ENCODE measurements at places on chromosomes 3 and 15.

DNA sequence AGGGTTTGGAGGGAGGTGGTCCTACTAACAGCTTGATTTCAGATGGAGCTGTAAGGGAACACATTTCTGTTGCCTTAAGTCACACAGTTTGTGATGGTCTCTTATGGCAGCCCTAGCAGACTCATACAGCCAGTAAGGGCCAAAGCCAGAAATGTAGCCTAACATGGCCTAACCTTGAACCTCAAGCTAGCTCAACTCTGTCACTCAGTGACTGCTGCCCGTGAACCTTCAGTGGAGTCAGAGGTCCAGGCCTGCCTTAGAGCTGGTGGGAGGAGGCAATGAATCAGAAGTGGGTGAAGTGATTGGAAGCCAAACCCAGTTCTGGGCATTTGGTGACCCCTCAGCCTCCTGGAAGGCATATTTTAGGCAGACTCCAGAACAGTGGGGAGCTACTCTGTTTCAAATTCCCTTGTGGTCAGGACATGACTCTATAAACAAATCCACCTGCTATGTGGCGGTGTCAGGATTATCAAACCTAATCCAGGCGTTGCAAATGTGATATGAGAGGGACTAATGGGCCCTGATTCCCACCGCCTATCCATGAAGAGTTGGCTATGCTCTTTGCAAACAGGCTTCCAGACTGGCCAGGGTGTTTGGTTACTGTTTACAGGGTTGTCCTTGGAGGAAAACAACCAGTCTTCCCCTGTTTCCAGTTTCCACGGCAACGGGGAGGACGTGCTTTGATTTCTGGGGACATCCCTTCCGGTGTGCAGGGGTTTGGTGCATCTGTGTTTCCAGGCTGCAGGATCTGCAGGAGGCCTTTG lies 105.9 kb upstream of the AGBL1 start:
- no peak for DNase-seq

GRCh38 chr15:74225928-74226327 lies 10.2 kb upstream of the CCDC33 start:
- DNase-seq = no peak

DNA sequence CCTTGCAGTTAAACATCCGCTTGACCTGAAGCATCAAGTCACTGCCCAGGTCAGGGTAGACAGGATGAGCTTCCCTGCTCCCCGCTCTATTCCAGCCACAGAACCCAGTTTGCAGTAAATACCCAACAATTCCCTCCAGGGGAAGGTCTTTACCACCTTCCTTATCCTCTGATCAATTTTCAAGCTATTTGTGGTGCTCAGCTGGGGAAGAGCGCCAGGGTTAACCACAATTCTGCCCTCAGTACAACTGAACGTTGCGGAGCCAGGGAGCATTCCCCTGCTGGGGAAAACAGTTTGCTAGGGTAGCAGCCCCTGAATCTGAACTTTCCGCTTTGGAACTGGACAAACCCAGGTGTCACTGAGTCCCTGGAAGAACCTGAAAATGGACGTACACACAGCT lies 28.5 kb downstream of the RBPMS2 start:
- no peak for DNase-seq

DNA sequence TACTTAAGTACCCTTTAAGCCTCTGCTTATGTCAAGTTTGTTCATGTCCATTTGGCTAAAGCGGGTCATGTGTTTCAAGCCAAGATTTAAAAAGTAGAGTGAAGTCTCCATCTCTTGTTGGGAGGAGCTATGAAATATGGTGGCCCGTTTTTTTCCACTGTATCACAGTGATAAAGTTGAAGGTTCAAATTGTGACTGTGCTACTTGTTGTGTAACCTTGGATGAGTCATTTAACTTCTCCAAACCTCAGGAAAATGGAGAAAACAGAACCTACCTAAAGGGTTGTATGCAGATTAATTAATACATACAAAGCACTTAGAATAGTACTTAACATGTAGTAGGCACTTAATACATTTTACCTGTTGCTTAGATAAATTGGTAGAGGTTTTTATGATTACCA lies 43.4 kb downstream of the SNAPC5 start:
- no peak for DNase-seq

GRCh38 chr3:184337399-184337714 lies at the start of gene FAM131A:
Gene FAM131A, plus strand, starts transcription at chr3:184337600. Its CDS starts 31 bp downstream, at chr3:184337631.
- DNase-seq = no peak

DNA sequence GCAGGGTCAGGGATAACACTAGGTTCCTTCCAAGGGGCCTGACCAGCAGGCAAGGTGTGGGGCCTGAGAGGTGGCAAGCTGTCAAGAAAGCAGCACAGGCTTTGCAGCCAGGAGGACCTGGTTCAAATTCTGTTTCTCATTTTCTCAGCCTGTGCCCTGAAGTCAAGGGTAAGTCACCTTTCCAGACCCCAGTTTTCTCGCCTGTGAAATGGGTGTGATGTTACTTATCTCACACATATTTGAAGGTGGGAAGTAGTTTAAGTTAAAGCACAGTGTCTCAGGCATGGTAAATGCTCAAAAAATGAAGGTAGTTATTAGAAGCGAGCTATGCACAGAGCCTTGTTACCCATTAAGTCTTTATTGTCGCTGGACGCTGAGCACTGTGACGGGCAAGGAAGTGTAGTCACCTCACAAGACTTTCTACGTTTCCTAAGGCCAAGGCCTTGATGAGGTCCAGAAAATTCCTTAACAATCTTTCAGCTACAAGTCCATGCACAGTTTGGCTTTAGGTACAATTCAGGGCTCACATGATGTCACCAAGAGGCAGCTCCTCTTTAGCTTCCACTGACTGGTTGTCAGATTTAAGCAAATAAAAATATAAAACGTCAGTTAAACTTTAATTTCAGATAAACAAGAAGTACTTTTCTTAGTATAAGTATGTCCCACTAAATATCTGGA lies 522.6 kb upstream of the PROK2 start:
- DNase-seq = no peak

- no peak for DNase-seq
Observed at GRCh38 chr15:70219256-70219895, 121.7 kb upstream of the TLE3 start.

DNA sequence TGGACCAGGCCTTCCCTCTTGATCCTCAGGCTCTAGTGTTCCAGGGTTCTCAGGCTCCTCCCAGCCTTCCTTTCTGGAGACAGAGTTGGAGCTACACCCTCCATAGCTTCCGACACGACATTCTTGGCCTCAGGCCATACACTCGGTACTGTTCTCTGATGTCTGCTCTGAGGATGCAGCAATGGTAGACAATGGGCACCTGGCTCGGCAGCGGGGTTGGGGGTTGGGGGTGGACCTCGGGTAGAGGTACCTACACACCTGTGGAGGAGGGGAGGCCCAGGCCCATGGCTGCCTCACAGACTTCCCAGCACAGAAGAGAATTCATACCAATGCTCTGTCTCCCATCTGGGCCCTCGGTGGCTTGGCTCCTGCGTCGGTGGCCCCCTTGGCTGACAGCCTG lies 21.4 kb downstream of the CCDC13 start:
- no peak for DNase-seq

DNA sequence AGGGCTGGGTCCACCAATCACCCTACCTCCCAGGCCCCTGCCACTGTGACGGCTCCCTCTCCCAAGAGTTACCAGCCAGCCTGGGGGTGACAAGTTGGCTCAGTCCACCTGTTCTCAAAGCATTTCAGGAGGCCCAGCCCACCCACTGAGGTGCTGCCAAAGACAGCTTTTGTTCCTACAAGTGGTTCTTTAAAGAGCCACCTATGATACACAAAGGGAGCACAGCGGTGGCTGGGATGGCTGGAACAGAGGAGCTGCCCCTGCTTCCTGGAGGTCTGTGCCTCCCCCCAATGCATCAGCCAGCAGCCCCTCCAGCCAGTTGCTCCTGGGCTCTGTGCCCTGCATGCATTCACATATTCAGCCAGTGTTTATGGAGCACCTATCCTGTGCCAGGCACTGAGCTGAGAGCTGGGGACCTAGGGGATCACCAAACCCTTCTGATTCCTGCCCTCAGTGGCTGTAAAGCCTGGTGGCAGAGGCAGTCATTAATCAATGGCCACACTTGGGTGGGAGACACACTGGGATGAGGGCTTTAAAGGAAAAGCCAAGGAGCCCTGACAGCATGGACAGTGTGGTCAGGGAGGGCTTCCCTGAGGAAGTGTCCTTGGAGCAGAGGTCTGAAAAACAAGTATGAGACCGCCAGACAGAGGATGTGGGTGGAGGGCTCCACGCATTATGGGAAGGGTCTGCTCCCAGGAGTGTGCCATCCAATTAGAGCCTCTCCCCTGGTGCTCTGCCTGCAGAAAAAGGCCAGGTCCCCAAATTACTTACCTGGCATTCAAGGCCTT lies 107.1 kb upstream of the LINGO1 start:
- no peak for DNase-seq

DNA sequence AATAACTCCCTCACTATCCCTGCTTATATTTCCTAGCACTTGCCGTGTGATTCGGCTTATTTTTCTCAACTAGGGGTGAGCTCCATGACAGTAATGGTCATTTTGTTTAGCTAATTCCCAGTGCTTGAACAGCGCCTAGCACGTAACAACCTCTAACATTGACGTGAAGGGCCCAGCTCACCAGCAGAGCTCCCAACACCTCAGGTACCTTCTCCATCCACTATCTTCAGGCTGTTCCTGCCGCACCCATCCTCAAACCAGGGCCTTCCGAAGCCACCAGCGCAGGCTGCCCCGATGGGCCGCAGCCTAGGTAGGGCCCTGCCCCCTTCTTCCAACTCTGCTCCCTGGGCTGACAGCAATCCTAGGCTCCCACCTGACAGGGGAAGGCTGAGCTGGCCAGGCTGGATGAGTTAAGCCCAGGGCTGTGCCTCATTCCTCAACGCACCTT lies 751 bp upstream of the RPS17 start:
- no peak for DNase-seq

- DNase-seq = no peak
Observed at GRCh38 chr3:125148836-125149235, 63.7 kb downstream of the SLC12A8 start.

- DNase-seq = no peak
Observed at GRCh38 chr3:47394140-47394870, 13.5 kb downstream of the PTPN23 start.

GRCh38 chr3:184241447-184242296 lies 7.1 kb downstream of the ALG3 start:
- no peak for DNase-seq

GRCh38 chr15:83653288-83653638 lies 660 bp upstream of the ADAMTSL3 start:
- no peak for DNase-seq

DNA sequence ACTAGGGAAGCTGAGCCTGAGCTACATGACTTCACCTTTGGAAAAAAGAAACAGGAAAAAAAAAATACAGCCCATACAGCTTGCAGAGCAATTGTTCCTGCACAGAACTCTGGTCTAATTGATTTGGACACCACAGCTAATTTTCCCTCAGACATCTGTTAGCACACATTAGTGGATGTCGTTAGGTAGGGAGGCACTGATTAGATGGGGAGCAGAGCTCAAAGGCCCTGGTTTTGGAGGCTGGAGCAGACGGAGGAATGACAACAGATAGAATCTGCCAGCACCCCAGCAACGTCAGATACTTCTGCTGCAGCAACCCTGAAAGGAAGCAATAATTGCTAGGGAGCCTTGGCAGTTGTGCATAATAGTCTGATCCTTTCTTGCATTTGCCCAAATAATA lies 398.9 kb downstream of the LSAMP start:
- DNase-seq = no peak

GRCh38 chr15:86483936-86484335 lies 404.3 kb downstream of the AGBL1 start:
- DNase-seq = no peak

DNA sequence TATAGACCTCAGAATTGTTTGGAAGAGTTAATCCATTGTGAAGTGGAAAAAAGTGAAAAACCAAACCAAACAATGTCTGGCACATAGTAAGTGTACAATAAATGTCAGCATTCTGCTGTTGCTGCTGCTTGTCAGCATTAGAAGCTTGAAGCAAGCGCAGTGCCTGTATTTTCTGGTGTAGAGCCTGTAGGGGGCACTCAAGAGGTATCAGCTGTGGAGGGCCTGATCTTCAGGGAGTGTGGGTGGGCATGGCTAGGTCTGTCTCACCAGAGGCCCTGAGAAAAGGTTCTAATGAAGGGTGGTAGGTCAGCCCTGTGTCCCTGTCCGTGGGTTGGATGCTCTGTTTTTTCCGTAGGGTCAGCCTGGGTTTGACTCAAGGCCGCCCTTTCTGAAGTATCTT lies 3.6 kb downstream of the ADAMTSL3 start:
- DNase-seq = no peak

DNA sequence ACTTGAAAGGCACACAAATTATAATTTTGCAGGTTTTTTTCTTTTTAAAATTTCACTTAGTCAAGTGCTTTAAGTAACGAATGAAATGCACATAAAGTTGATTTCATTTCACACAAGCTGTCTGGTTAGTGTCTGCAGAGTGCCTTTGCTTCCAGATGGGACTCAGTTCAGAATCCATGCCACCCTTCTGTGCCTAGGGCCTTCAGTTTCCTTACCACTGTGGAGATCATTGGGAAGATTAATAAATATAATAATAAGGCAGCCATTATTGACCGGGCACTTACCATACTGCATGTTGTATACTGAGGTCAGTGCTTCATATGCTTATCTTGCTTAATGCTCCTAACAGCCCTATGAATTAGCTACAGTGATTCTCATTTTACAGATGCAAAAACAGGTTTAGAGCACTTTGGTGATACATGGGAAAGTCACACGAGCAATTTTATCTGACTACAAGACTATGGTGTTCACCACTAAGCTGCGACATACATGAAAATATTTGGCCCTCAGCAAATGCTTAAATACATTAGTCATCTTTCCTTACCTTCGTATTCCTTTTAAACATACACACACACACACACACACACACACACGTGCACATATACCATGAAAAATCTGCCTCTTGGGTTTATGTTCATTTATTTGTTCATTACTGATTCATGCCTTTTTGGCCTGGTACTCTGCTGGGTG lies 3.1 kb downstream of the NMNAT3 start:
- DNase-seq = no peak

GRCh38 chr3:49883998-49884397 lies 14.3 kb upstream of the CAMKV start:
- DNase-seq = no peak

- DNase-seq = no peak
Observed at GRCh38 chr3:156352728-156353127, 202.2 kb downstream of the SSR3 start.

DNA sequence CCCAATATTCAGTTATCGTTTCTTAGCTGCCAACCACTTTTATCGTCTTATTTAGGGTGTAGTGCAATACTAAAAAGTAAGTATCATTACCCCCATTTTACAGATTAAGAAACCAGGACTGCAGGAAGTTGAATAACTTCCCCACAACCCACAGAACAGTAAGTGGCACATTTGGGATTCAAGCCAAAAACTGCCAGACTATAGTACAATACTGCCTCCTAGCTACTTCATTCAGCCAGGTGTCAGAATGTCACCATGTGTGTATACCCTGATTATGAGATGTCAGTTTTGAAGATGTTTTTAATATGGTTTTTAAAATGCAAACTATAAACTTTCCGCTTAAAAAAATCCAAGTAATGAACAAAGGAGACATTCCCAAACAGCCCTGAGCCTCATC lies 74.2 kb upstream of the PROK2 start:
- no peak for DNase-seq

GRCh38 chr15:81097890-81098280 lies 36.2 kb upstream of the CFAP161 start:
- no peak for DNase-seq

GRCh38 chr3:113055201-113055600 lies 64.4 kb downstream of the GTPBP8 start:
- no peak for DNase-seq

GRCh38 chr15:88480981-88481380 lies 13.5 kb downstream of the MRPS11 start:
- no peak for DNase-seq
